Urothelium cell line (cell line): ENCODE measurements at places on chromosomes 6 and 20.
A peak's percentile ranks its signal among the peaks of the same experiment; 100 is the strongest.

DNA sequence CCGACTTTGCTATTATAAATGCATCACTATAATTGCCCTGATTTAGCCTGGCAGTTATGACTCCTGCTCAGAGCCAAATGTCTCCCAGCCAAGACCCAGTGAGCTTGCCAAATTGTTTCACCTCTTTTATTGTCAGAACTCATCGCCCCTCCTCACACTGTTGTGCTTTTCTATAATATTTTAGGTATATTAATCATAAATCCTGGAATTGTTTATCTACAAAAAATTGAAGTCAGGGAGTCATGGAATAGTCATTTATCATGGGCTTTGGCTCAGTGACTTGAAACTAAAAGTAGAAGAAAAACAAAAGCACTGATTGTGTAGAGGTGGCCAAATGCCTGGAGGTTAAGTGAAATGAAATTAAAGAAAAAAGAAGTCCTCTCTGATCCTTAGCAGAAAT is 85.6 kb downstream of the PFDN4 start:
- DNase-seq, result no peak

GRCh38 chr6:143941852-143942627 is 66.0 kb downstream of the PLAGL1 start:
- peak; percentile 64 for DNase-seq

DNA sequence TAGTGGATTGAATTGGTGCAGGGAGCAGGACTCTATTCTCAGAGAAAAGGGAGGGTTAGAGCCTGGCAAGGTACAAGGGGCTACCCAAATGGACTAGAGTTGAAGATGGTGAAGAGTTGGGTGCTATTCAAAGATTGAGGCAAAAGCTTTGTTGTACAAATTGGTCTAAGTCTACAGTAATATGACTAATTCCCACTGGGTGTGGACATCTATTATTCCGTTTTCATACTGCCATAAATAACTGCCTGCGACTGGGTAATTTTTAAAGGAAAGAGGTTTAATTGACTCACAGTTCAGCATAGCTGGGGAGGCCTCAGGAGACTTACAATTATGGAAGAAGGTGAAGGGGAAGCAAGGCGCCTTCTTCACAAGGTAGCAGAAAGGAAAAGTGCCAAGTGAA is 266.3 kb downstream of the TPBG start:
- no peak for DNase-seq

GRCh38 chr20:38770970-38771369 is 22.7 kb downstream of the ACTR5 start:
- DNase-seq, result no peak

- DNase-seq, result no peak
Observed at GRCh38 chr20:50197463-50198179, 7.0 kb downstream of the CEBPB start.

DNA sequence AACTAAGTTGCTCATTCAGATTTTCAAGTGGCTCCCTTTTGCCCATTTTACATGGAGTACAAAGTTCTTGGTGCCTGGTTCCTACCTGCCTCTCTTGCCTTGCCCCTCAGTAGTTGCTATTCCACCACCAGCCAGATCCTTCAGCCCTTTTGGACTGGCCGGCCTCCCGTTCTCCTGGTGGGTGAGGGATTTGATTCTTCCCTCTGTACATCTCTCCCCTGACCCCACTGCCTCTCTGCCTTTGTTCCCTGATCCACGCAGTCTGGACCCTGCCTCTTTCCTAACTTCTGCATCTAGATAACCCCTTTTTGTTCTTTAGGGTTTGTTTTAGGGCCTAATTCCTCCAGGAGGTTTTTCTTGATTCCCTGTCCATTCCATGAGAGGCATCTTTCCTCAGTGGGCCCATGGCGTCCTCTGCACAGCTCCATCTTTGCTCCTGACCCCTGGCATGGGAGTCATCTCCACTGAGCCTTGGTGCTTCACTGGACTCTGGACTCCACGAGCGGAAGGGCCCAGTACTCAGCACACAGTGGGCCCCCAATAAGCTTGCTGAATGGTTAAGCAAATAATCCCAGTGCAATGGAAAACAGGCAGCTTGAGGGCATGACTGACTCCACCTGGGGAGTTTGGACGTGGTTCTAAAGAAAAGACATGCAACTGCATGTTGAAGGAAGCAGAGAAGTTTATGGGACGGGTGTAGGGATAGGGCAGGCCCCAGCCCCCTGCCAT is 309.3 kb upstream of the SUPT3H start:
- DNase-seq, result no peak

DNA sequence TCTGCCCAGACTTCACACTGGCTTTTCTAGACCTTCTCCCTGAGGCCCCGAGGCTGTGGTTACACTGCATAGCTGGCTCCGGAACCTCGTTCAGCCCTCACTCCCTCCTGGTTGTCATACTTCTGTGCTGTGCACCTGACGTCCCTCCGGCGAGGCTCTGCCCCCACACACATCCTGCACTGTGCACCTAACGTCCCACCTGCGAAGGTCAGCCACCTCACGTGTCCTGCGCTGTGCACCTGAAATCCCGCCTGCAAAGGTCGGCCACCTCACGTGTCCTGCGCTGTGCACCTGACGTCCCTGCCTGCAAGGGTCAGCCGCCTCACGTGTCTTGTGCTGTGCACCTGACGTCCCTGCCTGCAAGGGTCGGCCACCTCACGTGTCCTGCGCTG is 111.0 kb upstream of the FRMD1 start:
- DNase-seq, result no peak

DNA sequence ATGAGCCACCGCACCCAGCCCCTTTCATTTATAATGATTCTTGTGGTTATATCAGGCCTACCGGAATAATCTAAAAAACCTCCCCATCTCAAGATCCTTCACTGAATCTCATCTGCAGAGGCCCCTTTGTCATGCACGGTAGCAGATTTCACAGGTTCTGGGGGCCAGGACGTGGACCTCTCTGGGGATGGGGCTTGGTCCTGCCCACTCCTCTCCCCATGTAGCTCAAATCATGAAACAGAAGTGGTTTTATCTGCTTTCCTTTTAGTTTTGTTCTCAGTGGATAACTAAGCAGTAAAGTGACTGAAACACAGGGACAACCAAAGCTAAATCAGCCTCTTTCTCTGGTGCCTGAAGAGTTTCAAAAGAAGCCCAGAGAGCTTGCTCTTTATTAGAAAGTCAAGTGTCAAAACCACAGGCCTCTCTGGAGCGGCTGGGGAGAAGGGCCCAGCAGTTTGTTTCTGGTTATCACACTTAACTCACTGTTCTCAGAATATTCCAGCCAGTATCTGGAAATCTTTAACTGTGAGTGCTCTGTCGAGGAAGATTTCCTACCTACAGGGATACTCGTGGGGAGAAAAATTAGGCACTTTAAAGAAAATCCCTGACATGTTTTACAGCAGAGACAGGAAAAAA is 60.6 kb upstream of the FAM184A start:
- no peak for DNase-seq

DNA sequence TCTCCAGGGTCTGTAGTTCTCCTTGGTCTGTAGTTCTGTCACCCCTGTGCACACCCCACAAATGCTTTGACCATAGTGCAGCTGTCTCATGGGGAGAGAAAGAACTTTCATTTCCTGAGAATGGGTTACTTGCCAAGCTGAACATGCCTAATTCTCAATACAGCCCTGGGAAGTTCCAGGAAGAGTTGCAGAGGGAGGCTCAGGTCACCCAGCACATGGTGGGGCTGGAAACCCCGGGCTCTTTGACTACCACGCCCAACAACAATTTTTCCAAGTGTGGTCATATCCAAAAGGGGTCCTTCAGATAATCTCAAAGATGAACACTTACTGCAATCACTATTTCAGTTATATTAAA is 2.2 kb upstream of the PTPRA start:
- DNase-seq, result no peak

GRCh38 chr20:59334651-59335300 is 34.4 kb downstream of the EDN3 start:
- no peak for DNase-seq

DNA sequence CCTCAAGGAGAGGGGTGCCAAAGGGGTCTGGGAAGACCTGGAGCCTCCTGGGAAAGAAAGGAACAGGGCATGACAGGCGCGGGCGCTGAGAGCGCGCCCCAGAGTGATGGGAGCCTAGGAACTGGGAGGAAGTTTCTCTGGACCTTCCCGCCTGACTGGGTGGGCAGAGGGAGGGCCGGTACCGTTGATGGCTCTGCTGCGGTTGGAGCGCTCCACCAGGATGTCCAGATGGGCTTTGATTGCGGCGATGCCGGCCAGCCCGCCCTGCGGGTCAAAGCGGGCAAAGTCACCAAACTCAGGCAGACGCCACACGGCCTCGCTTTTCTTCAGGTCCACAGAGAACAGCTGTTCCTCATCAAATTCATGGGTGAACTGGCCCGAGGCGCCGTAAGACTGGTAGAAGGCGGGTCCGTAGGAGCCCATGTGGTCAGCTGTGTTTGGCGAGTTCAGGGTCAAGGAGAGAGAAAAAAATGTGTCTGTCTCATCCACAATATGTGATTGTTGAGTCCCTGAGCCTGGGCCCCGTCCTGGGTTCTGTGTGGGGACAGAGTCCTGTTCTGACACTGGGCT is 1.5 kb downstream of the HLA-DOA start:
- DNase-seq, result no peak

- no peak for DNase-seq
Observed at GRCh38 chr6:149181304-149181703, 136.2 kb upstream of the TAB2 start.

DNA sequence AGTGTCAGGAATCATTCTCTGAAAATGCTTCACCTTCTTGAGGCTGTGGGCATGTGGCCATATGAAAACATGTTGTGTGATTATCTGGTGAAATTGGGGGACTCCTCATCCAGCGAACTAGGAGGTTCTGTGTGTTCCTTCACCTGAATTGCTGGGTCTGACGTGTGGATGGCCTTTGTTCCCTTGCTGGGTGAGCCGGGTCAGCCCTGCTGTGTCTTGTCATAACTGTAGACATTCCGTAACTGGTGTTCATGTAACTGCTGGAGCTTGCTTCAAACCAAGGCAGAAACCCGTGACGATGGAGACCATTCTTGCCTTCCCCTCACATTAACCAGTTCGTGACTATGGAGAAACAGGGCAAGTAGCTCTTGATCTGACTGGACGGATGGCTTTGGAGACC is 123.5 kb downstream of the GMPR start:
- DNase-seq, result no peak

- DNase-seq, result no peak
Observed at GRCh38 chr6:75608956-75609533, 7.4 kb downstream of the SENP6 start.

- peak; percentile 23 for DNase-seq
Observed at GRCh38 chr6:17493286-17493685, 99.9 kb downstream of the CAP2 start.

- no peak for DNase-seq
Observed at GRCh38 chr6:16998461-16998860, 103.4 kb upstream of the STMND1 start.

DNA sequence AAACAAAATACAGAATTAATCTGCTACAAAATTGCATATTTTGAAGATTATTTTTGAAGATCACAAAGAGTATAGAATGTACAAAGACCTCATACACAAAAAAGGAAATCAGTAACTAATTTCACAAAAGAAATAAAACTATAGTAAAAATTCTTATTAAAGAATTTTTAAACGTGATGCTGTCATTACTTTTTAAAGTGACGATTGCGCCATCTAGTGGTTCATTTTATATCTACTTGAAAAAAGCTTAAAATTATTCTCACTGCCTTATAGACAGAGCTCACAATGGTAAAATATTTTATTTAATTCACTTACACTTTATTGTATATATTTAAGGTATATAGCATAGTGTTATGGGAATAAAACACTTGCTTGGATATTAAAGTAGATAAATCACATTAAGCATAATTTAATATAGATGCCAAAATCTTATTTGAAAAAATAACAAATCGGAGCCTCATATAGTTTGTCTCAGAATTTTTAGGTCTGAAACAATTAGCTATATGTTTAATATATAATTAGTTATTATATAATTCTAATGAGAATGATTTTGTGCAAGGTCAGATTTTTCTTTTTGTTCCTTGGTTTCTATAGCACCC is 128.8 kb downstream of the PHF3 start:
- DNase-seq, result no peak

DNA sequence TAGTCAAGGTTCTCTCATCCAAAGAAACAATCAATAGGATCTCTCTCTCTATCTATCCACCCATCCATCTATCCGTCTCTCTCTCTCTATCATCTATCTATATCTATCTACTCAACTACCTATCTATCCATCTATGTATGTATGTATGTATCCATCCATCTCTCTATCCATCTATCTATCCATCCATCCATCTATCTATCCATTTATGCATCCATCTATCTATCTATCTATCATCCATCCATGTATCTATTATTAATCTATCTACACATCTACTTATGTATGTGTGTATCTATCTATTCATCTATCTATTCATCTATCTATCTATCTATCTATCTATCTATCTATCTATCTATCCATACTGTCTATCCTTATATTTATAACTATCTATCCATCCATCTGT is 99.3 kb downstream of the FNDC1 start:
- no peak for DNase-seq

- DNase-seq, result peak; percentile 26
Observed at GRCh38 chr20:9966966-9967365, 67.8 kb upstream of the ANKEF1 start.

DNA sequence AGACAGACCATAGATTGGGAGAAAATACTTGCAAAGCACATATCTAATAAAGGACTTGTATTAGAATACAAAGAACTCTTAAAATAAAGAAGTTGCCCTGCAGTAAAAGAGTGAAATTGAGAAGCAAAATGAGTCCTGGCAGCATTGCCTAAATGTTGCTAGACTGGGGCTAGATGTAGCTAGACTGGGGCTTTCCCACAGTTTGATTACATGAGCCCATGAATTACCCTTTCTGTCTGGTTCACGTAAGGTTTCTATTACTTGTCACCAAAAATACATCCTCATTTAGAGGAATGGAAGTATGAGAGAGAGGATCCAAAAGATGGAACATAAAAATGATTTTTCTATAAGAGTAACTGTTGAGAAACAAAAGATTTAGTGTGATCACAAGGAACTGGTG is 57.6 kb upstream of the CCDC28A start:
- no peak for DNase-seq

DNA sequence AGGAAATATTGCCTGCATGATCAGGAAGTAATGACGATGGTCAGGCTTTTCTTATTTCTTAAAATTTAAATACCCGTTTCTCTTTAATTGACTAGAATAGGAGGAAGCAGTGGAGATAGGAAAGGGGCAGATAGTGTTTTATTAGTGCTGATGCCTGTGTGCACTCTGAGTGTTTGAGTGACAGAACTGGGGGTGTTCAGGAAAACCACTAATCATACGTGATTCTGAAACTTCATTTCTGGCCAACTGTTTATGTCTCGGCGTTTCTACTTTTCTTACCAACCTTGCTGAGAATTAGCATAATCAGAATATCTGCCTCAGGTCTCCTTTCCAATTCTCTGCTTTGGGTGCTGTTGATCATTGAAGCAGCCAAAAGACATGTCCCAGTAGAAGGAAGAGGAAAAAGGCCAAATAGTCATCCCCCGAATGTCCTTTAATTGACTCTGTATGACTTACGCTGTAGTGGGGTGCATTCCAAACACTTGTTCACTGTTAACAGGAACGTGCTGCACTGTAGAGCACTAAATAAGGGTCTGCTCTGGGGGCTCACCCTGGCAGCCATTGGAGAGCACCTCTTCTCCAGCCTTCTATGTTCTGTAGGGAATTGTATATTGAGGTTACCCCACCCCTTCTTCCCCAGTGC is 152.9 kb downstream of the JARID2 start:
- no peak for DNase-seq

- DNase-seq, result no peak
Observed at GRCh38 chr6:7658543-7658942, 67.4 kb upstream of the BMP6 start.

GRCh38 chr20:9807136-9807535 is 31.7 kb downstream of the PAK5 start:
- DNase-seq, result no peak

GRCh38 chr6:163349696-163350095 is 64.8 kb upstream of the QKI start:
- no peak for DNase-seq

GRCh38 chr6:125562156-125562555 is 187.3 kb upstream of the HEY2 start:
- no peak for DNase-seq
